ENCODE measurements at places on chromosomes 1 and 21.

DNA sequence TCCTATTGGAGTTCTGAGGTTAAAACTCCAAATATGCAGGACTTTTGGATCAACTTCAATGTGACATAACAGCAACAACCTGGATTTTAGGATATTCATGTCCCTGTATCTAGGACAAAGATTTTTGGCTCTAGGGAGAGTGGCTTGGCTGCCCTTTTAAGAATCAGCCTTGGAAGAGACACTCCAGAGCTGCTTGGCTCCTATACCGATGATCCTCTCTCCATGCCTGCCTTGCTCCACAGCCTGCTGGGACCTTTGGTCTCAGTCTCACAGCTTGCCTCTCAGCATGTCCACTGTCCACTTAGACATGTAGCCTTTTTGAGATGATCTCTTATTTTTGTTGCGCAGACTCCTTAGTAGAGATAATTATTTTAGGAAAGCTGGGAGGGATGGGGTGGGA is 4.5 kb upstream of the FCMR start:
- no peak for DNase-seq

DNA sequence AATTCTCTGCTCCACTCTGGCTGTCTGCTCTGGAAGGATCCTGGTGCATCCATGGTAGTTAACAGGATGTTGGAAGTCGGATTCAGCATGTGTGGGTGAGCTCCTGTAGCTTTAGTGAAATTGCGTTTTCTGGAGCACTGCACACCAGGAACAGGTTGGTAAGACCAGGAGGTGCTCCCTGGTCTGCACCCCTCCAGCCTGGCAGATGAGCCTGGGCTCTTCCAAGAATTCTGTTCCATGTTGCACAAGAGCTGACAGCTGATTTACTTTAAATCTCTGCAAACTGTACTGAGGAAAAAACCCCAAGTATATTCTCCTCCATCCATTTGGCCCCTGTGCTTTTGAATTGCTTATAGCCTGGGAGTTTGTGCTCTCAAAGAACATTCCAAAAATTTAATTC is 33.7 kb downstream of the KCNK1 start:
- no peak for DNase-seq

DNA sequence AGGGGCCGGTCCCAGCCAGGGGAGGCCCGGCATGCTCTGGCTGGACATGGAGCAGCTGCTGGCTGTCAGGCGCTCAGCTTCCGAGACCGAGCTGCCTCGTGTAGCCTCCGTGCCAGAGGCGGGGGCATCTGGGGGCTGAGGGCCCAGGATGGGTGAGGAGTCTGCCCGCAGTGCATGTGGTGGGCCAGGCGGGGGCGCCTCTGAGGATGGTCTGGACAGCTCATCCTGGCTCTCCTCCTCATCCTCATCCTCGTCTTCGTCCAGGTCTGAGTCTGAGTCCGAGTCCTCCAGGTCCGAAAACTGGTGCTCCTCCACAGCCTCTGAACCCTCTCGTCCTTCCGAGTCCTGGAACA is 28.9 kb upstream of the EDN2 start:
- no peak for DNase-seq

- DNase-seq = no peak
Measured at GRCh38 chr1:67792741-67793458, 40.4 kb downstream of the GNG12 start.

- no peak for DNase-seq
Measured at GRCh38 chr1:208520438-208521099, 276.4 kb upstream of the PLXNA2 start.

DNA sequence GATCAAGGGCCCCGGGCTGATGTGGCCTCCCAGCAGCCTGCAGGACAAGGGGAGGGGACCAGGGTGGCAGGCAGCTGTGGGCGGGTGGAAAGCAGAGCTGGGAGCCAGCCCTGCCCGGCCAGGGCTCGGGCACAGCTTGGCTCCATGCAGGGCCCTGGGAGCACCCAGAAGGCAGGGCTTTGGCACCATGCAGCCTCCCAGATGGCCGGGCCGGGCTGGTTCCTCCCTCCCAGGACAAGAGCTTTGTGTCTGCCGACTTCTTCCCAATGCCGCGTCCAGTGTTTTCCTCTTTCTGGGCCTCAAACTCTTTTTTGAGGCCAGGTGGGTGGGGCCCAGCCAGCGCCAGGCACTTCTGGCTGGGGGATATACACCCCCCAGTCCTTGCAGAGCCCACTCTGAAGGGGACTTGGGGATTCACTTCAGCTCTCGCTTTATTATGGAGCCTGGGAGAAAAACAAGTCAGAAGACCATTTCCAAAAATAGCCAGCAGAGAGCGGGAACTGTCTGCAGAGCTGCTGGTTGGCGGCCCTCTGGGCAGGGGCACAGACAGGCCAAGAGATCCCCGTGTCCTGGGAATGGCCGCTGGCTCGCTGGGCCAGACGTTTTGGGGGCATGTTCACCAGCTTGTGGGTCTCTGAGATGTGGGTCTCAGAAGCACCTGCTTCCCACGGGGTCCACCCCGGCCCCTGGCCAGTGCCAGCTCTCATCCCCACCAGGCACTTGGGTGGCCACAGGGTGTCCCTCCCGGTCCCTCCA is 103.8 kb upstream of the ARHGEF16 start:
- DNase-seq = no peak

DNA sequence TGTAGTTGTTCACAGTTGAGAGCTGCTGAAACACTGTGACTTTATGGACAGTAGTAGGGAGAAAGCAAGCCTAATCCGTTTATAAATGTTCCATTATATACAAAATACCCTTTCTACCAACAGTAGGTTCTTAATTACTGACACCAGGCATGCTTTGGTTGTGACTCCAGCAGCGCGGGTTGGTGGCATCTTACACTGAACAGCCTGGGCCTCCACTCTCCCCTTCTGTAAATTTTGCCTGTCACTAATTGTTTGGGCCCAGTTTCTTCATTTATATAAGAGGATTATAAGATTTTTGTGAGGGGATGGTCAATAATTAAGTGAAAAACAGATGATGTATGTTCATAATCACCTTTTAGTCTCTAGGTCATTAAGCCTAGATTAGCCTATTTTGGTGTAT is 58.2 kb downstream of the ITSN1 start:
- DNase-seq = no peak

GRCh38 chr1:200738949-200739651 is 407 bp downstream of the CAMSAP2 start:
- DNase-seq = peak; percentile 75

DNA sequence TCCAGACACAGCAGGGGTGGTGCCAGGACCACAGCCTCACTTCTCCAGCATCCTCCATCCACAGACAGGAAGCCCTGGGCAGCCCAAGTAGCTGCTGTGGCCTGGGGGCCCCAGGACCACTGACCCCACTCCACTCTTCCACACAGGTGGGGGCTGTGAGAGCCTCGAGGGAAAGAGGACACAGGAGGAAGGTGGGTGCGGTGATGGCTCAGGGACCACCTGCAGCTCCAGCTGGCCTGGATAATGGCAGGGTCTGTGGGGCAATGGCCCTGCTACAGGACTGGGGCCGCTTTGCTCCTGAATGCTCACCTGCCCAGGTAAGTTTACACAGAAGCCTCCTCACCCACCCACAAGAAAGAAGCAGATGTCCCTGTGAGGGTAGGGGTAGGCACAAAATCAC is 18.3 kb upstream of the PRSS38 start:
- no peak for DNase-seq

- DNase-seq = no peak
Measured at GRCh38 chr21:25564349-25564948, 42.8 kb downstream of the MRPL39 start.

DNA sequence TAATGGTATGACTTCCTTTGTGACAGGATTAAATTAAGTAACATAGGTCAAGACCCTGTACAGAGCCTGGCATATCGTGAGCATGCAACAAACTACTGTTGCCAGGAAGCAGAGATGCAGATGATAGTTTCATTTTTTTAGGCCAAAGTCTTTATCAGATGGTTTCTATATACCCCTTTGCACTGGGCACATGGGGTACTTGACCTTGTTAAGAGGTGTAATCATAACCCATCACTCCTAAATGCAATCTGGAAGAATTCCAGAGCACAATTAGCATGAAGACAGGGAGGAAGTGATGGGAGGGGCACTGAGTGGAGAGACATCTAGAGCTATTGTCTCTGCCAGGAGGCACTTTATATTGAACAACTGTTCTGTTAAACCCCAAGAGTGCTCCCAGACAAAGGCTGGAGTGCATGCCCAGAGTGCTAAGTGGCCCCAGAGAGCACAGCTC is 22.1 kb downstream of the ZBTB17 start:
- DNase-seq = no peak

DNA sequence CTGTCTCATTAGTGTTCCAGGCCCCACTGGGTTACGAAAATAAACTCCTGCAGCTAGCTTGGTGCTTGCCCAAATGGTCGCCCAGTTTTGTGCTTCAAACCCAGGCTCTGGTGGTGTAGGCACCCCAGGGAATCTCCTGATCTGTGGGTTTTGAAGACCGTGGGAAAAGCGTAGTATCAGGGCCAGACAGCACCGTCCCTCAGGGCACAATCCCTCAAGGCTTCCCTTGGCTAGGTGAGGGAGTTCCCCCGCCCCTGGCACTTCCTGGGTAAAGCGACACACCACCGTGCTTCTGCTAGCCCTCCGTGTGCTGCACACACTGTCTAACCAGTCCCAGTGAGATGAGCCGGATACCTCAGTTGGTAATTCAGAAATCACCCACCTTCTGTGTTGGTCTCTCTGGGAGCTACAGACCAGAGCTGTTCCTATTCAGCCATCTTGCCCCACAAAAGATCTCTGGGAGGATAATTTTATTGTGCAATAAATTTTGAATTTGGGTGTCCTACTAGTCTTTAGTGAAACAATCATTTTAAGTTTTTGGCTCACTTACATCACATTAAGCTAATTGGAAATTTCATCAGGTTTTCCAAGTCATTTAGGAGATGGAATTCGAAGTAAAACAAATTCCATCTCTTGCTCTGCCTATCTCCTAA is 9.4 kb upstream of the SLC25A24 start:
- no peak for DNase-seq

DNA sequence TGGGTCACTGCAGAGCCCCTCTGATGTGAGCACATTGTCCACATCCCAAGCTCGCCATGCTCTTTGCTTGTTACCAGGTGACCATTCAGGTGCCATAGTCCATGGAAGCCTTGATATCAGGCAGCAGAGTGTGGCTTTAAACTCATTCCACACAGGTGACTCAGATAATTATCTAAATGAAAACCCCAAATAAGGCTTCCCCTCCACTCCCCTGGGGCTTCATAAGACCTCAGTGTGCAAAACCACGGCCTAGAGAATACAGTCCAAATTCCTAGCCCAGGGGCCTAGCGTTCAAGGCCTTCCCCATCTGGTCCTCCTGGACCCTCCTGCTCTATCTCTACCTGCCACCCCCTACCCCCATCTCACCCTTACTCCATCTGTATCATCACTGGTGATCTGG is 97.1 kb downstream of the ARHGEF10L start:
- DNase-seq = peak; percentile 79

DNA sequence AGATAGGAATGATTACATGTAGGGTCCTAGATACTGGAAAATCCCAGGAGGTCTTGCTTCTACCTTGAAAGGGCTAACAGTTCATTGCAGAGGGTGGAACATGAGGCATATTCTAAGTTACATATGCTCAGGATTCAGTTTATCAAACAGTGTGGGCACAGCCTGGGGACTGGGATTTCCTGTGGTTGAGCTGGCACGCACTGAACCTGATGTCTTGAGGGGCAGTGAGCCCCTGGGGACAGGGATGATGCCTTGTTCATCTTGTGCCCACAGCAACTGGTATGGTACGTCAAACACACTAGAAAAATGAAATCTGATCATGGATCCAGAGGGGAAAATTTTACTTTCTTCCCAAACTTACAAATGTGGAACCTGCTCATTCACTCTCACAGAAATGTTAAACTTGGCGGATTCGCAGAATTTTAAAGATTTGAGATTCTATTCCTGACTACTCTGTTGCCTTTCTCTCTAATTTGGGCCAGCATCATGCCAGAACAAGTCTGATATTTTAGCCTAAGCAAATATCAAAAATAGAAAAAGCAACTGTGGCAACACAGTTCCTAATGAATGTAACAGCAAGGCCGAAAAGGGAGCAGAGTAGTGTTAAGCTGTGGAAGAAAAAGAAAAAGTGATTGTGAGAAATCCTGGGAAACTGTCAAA is 68.2 kb upstream of the COL24A1 start:
- no peak for DNase-seq

GRCh38 chr1:169853341-169853740 is 40.4 kb downstream of the SCYL3 start:
- DNase-seq = no peak

GRCh38 chr1:242133351-242133750 is 134.5 kb upstream of the MAP1LC3C start:
- no peak for DNase-seq

DNA sequence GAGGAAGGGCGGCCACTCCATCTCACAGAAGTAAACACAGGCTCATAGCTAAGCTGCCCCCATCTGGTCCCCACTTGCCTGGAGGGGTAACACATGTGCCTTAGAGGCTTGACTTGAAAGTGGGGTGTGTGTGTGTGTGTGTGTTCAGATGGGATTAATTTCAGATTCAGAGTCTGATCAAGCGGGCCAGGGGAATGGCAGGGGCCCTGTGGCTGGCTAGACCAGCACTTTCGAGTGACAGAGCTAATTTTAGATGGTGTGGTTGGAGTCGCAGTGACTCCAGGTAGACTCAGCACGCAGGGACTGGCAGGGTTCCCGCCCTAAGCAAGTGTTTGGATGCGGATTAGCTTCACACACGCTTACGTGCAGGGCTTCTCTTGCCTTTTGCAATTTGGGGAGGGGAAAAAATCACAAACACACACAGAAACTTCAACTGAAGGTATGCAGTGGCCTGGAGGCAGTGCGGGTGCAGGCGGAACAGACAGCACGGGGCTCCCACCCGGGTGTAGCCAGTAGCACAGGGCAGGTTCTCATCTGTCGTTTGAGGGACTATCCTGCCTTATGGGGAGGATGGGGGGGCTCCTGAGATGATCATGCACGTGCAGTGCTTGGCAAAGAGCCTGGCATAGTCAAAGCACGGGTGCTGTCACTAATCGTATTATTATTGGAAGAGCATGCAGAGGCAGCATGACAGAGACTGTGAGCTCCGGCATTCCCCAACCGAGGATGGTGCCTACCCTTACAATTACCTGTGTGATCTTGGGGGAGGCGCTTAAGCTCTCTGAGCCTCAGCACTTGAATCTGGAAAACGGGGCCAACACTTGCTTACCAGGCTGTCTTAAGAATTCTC is 1.3 kb downstream of the EDN2 start:
- no peak for DNase-seq

GRCh38 chr21:37737507-37737906 is 178.8 kb downstream of the KCNJ6 start:
- no peak for DNase-seq

Measured in SW480 (cell line).